Stimulated activated CD4-positive, alpha-beta T cell treated with anti-CD3 and anti-CD28 coated beads, Interleukin-1b, Interleukin-23, amount 100 ng/mL, for 1 hour (primary cell): ENCODE measurements at places on chromosomes 11 and 22.

- no peak for DNase-seq
Observed at GRCh38 chr22:27090611-27091011, 433.2 kb downstream of the MIAT start.

- DNase-seq, result no peak
Observed at GRCh38 chr11:67484847-67485311, 2.1 kb downstream of the AIP start.

GRCh38 chr11:68199295-68199987 is 13.7 kb downstream of the KMT5B start:
- no peak for DNase-seq

DNA sequence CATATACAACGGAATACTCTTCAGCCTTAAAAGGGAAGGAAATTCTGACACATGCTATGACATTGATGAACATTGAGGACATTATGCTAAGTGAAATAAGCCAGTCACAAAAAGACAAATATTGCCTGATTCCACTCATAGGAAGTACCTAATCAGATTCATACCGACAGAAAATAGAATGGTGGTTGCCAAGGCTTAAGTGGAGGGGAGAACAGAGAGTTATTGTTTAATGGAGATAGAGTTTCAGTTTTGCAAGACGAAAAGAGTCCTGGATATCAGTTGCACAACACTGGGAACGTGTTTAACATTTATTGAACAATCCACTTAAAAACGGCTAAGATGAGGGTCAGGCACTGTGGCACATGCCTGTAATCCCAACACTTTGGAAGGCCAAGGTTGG is 45.6 kb upstream of the HIPK3 start:
- DNase-seq, result no peak

DNA sequence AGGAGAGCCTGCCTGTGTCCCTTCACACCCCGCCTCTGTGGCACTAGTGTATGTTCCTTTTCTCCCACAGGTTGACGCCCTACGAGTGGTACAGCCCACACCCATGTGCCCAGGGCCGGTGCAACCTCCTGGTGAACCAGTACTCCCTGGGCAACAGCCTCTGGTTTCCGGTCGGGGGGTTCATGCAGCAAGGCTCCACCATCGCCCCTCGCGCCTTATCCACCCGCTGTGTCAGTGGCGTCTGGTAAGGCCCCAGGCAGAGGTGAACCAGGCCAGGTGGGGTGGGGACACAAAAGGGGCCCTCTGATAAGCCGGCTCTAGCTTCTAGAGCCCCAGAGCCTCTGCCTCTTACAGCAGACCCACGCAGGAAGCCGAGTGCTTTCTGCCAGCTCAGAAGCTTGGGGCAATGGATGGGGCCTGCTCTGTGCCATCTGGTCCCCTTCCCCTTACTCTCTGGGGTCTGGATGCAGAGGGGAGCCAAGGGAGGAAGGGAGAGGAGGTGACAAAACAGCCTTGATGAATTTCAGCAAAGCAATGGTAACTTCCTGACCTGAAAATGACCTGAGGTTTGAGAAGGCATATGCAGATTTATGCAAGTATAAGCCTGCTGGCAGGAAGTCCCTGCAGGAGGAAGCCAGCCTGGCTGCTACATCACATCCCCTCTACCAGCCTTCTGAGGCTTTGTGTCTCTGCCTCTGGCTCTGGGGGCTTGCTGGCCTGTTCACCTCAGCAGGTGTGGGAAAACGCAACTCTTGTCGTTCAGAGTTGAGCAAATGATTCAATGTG is 67.0 kb upstream of the TBCEL start:
- no peak for DNase-seq

DNA sequence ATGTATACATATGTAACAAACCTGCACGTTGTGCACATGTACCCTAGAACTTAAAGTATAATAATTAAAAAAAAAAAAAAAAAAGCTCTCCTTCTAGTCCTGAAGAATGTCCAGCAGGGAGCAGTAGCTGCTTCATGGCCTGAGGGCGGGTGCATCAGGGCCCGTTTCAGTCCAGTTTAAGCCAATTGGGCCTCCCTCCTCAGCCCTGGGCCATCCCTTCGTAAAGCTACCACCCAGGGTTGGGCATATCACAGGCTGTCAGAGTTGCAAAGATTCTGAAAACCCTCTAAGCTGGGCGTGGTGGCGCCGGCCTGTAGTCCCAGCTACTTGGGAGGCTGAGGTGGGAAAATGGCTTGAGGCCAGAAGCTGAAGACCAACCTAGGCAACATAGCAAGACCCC is 5.4 kb downstream of the TMPRSS13 start:
- no peak for DNase-seq

DNA sequence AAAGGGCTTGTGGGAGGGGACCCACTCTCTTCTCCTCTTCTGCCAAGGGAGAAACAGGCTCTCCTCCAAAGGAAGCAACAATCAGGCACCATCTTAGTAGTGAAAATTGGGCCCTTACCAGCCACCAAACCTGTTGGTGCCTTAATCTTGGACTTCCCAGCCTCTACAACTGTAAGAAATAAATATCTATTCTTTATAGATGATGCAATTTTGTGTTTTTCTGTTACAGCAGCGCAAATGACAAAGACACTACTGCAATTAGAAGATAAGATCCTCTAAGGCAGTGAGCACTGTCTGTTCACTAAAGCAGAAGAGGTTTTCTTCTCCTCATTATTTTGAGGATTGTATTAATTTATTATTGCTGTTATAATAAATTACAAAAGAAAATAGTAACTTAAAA is 691.4 kb upstream of the CCDC179 start:
- DNase-seq, result no peak

GRCh38 chr22:46098525-46099475 is 51.5 kb upstream of the PPARA start:
- DNase-seq, result no peak

GRCh38 chr11:76277298-76278175 is 71.2 kb upstream of the WNT11 start:
- DNase-seq, result no peak

GRCh38 chr11:134367781-134368180 is 36.0 kb downstream of the GLB1L2 start:
- no peak for DNase-seq

DNA sequence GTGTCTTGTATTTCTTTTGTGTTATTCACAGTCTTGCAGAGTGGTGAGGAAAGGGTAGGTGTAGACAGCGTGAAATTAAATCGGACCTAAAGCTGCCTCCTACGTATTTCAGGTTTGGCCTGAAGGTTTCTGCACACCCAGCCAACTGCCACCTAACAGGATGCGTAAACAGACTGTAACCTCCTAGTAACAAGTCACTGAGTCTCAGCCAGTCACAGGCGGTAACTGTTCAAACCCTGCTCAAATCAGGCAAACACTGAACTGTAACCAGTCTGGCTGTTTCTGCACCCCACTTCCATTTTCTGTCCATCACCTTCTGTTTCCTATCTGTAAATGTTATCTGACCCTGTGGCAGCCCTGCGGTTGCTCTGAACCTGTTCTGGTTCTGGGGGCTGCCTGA is 87.1 kb downstream of the ADAMTS15 start:
- DNase-seq, result no peak

GRCh38 chr11:107859459-107860239 is 1.1 kb upstream of the SLC35F2 start:
- DNase-seq, result no peak

DNA sequence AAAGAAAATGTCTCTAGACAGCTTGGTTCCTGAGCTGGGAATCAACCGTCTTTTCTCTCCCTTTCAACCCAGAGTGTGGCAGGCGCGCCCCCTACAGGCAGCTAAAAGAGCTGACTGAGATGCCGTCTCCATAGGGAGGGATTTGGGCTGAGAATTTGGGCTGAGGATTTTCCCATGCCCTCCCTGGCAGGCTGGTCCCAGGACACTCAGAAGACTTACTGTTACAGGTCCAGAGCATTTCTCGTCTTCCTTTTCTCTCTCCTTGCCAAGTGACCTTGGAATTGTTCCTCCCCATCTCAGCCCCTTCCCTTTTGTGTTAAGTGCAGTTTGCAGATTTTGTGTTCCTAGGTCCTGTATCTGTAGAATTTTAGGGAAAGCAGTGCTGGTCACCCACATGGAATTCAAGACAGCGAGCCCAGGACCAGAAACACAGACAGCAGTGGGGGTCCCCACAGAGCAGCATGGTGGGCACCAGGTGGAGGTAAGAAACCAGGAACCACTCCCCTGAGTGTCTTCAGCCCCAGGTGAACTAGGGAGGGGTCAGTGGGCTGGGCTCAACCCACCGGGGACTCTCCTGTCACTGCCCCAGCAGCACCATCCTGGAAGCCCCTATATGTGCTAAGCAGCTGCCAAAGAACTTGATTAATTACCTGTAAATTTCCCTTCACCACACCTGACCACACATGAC is 9.9 kb upstream of the IGLL5 start:
- DNase-seq, result peak; percentile 58

DNA sequence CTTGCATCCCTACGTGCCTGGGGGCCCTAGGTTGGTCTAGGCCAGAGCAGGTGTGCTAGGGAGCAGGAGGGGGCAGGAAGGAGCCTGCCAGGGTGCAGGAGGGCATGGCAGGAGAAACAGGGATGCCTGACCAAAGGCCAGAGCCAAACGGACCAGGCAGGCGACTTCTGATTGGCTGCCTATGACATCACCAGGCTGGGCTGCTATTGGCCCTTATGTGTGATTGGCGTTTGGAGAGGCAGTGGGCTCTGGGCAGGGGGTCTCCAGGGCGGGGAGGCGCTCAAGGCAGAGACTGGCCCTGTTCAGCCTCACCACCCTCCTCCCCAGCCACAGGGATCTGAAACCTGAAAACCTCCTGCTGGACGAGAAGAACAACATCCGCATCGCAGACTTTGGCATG is 44.4 kb downstream of the MOB2 start:
- no peak for DNase-seq

DNA sequence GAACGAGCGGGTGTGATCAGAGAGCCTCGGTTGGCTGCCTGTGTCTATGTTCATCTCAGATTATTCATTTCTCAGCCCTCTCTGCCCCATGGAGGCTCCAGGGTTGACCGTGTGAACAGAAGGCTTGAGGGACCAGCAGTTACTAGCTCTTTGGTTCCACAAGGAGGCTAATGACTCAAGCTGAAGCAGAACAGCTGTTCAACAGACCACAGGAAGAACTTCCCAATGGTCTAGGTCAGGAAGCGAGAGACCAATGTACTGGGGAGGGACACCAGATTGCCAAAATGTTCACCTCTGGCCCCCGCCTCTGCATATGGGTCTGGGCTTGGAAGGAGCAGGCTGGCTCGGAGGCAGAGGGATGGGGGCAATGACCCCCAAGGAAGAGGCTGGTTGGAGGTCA is 14.7 kb upstream of the PDE2A start:
- no peak for DNase-seq

DNA sequence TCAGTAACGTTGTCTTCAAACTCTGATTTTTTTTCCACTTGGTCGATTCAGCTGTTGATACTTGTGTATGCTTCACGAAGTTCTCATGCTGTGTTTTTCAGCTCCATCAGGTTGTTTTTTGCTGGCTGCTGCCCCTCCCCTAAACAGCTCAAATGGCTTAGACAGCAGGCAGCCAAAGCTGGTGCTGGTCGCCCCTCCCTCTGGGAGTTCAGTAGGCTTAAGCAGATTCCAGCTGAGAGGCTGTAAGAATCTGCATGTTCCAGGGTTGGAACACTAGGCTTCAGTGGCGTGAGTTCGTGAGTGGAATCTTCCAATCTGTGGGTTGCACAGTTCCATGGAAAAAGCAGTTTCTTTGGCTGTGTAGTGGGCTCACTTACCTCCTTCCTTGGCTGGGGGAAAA is 10.3 kb upstream of the FIBIN start:
- DNase-seq, result no peak

DNA sequence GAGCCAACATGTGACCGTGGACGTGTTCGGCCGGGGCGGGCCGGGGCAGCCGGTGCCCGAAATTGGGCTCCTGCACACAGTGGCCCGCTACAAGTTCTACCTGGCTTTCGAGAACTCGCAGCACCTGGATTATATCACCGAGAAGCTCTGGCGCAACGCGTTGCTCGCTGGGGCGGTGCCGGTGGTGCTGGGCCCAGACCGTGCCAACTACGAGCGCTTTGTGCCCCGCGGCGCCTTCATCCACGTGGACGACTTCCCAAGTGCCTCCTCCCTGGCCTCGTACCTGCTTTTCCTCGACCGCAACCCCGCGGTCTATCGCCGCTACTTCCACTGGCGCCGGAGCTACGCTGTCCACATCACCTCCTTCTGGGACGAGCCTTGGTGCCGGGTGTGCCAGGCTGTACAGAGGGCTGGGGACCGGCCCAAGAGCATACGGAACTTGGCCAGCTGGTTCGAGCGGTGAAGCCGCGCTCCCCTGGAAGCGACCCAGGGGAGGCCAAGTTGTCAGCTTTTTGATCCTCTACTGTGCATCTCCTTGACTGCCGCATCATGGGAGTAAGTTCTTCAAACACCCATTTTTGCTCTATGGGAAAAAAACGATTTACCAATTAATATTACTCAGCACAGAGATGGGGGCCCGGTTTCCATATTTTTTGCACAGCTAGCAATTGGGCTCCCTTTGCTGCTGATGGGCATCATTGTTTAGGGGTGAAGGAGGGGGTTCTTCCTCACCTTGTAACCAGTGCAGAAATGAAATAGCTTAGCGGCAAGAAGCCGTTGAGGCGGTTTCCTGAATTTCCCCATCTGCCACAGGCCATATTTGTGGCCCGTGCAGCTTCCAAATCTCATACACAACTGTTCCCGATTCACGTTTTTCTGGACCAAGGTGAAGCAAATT is 1.8 kb downstream of the FUT4 start:
- DNase-seq, result no peak

DNA sequence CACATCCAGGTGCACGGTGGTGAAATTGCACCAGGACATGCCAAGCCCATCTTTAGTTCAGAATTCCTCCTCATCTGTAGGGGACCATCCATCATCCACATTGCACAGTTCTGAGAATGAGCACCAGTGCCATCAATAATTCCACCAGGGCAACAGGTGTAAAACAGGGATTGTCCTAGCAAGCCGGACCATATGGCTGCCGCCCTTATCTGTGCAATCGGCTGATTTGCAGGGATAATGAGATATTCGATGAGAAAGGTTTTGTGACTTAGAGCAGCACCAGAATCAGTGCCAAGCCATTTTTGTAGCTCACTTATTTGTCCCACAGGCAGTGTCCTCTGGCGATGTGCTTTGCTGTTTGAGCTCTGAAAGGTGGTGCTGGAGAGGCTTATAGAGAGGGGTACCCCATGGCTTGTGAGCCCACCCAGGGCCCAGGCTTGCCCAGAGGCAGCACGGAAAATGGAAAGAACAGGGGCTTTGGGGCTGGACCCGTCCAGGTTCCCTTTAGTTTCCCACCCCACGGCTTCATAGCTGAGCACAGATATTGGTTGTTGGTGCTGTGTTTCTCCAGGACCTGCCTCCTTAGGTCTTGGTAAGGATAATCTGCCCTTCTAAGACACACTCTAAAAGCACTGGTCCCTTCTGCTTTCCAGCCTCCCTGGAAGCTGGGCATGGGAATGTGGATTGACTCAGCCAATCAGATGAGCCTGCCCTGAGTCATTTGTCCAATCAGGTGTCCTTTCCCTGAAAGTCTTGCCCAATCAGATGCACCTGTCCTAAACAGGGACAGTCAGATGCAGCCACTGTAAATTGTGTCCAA is 84.0 kb upstream of the SHANK2 start:
- no peak for DNase-seq
